ENCODE measurements at places on chromosomes 3 and 15.

GRCh38 chr3:195154111-195154791 is 116.7 kb downstream of the XXYLT1 start:
- no peak for DNase-seq

DNA sequence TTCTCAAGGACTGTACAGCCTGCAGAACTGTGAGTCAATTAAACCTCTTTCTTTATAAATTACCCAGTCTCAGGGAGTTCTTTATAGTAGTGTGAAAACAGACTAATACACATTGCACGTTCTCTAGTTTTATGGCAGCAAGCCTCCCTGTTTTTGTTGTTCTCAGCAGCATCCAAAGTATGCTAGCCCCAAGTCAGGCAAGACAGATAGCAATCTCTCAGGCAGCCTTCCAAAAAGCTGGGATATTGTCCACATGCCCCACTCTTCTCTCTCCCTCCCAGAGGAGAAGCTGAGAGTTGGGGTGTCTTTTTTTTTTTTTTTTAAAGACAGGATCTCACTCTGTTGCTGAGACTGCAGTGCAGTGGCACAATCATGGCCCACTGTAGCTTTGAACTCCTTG is 130.6 kb downstream of the ISL2 start:
- no peak for DNase-seq

DNA sequence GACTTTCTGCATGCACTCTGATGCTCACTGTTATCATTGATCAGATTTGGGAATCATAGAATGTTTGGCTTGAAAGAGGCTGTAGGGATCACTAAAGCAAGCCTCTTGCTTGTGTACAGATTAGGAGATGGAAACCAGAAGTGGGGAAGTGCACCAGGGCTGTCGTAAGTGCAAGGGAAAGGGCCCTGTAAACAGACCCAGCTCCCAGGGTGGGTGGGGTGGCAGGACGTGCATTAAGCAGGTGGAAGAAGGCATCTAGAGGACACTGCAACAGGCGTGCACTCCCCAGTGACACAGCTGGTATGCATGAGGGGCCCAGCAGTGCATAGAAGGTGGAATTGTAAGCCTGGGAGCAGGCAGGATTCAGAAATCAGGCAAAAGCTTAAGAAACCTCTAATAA is 58.0 kb upstream of the SLC7A14 start:
- DNase-seq, result no peak

DNA sequence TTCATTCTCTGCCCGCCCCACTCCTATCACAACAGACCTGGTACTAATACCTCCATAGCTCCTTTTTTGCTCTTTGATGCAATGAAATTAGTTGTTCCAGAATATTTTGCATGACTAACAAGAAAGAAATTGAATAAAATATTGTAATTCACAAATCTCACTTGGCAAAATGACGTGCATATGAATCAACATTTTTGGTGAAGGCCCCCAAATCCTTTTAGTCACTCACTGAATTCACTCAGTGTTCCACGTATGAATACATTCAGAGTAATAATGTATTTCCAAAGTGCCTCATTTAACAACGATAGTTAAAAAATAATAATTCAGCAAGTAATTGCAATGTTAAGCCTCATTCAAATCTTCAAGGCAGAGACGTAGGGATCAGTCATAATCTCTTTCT is 148.6 kb upstream of the STRIT1 start:
- DNase-seq, result no peak

DNA sequence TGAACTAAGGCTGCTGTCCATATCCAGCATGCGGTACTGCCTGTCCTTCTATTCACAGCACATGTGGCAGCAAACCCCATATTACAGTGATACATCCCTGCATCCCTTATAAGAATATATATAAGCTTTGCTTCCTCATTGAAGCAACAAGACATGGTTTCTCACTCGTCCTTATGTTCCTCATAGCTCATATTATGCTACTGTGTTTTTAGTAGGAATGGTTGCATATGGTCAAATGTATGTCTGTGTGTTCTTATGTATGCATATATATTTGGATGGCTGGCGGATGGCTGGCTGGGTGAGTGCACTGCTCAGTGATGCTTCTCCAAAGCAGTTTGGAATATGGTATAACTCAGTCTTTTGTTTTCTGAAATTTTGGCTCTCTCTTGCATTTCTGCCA is 254.9 kb downstream of the LPP start:
- no peak for DNase-seq

- DNase-seq, result no peak
Measured at GRCh38 chr3:110243081-110243480, 828.5 kb upstream of the NECTIN3 start.

GRCh38 chr3:67389176-67389575 is 265.2 kb downstream of the SUCLG2 start:
- DNase-seq, result no peak

- no peak for DNase-seq
Measured at GRCh38 chr3:69871868-69872267, 127.7 kb upstream of the SAMMSON start.

- no peak for DNase-seq
Measured at GRCh38 chr3:131796111-131796510, 238.7 kb downstream of the CPNE4 start.

DNA sequence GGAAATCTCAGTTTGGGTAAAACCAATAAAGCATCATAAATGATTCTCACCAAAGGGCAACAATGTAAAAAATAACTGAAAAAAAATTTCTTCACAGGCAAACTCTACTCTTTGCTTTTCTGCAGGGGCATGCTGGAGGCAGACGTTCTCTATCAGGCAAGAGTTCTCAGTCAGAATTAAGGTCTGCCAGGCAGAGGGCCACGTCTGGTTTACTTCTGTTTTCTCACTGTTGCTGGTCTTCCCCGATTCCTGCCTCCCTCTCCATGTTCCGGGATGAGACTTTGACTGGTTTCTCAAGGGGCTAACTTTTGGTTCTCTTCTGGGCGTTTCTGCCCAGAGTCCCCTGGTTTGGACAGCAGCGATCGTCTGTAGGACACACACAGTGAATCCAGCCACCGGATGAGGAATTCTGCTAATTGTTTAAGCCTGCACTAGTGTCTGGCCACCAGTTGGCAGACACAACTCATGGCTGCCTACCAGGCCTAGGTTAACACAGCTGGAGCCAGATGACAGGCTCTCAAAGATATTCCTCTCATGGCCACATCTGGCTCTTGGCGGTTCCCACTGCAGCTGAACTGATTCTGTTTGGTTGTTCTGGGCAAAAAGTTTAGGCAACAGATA is 273.1 kb downstream of the FOXP1 start:
- DNase-seq, result no peak

- no peak for DNase-seq
Measured at GRCh38 chr15:85733416-85733815, 61.3 kb downstream of the KLHL25 start.

DNA sequence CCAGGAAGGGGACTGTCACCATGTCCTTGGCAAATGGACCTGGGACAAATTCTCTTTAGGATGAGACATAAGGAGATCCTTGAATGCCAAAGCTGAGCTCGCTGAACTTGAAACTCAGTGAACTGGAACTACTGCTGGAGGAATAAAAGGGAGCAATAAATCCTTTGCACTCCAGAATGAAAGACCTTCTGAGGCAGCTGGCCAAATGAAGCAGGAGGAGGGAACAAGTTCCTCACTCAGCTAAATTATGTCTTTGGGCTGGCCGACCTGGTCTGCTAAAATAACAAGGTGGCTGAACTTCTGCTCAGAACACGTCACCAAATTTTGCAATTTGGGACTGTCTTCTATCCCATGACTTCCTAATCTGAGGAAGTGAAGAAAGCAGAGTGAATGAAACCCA is 314.7 kb downstream of the LPP start:
- no peak for DNase-seq

- DNase-seq, result no peak
Measured at GRCh38 chr3:184384856-184385422, 5.1 kb downstream of the CHRD start.
